ENCODE measurements at places on chromosomes 3 and 15.

GRCh38 chr3:154195620-154196356 is 74.6 kb downstream of the ARHGEF26 start:
- no peak for DNase-seq

- no peak for DNase-seq
These were observed 56.1 kb downstream of the SLCO3A1 start for GRCh38 chr15:91909574-91909973.

GRCh38 chr15:68733666-68734065 is 87.0 kb downstream of the ANP32A start:
- DNase-seq: no peak

GRCh38 chr3:102060814-102061213 is 211.5 kb downstream of the NFKBIZ start:
- no peak for DNase-seq

- DNase-seq: no peak
These were observed 120.4 kb upstream of the CCNL1 start for GRCh38 chr3:157280354-157280753.

DNA sequence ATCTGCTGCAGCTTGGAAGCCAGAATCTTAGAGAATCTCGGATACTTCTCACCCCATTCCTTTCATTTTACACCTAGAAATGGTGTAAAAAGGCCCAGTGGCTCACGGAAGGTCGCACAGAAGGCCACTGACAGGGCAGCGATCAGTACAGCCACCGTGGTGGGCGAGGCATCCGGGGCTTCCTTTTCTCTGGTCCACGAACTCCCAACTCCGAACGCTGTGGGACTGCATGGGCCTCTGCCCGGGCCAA is 36.3 kb upstream of the POLG start:
- DNase-seq: no peak

DNA sequence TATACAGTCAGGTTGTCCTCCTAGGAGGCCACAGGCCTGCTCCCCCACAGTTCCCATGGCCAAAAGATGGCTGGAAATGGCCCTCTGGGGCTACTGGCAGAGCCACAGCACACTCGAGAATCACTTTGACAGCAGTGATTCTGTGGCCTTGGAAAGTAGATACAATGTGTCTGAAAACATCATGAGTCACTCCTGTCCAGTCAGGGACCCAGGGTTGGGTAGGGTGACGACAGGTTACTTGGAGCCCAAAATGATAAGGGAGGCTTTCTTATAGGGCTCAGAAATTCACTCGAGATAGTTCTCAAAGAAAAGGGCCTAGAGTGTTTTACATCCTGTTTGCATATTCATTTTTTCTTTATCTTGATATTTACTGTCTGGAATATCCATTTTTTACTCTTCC is 24.3 kb downstream of the MRPS25 start:
- no peak for DNase-seq

DNA sequence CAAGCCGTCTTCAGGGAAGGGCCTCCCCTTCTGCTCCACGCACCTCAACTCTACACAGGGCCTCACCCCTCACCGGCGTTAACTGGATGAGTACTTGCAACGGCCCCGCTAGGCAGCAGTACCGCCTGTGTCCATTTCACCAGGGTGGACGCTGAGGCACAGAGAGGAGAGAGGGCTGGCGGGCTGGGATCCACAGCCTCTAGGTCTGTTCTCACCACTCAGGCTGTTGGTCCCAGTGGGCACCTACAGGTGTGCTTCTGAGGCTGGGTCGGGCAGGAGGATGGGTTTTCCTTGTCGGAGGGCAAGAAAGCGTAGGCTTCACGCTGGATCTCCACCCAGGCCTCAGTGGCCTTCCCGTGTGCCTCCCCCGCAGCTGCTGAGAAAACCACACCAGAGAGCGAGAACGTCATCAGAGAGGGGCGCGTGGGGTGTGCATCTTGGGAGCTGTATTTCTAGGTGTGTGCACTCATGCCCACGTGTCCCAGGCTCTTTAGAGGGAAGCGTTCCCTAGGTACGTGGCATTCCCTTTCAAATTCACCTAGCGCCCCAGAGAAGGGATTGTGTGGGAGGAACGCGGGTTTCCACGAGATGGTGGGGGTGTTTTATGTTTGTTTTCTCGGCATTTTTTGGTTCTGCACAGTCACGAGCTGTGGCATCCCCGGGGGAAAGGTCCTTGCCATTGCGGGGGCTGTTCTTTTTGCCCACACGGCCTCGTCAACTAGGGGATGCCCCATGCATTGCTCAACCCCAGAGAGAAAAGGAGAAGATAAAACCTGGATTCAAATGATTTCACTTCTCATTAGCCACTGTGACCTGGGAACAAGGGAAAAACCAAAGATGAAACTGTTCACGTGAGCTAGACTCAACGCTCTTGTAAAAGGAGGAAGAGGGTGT is 67.7 kb downstream of the MGLL start:
- no peak for DNase-seq

DNA sequence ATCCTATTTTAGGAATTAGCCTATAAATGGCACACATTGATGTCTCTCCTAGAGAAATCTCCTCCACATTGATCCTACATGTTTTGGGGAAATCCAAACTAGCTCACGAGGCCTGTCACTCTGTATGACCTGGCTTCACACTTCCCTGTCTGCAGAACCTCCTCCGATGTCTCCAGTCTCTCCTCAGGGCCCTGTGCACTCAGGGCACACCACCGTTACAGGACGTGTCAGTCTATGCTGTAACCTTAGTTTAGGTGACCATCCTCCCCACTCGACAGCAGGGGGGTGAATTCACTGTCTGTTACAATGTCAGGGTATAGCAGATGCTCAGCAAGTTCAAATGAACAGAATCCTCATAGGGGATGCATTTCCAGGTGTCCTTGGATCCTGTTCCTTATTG is 249.1 kb downstream of the OCA2 start:
- no peak for DNase-seq

DNA sequence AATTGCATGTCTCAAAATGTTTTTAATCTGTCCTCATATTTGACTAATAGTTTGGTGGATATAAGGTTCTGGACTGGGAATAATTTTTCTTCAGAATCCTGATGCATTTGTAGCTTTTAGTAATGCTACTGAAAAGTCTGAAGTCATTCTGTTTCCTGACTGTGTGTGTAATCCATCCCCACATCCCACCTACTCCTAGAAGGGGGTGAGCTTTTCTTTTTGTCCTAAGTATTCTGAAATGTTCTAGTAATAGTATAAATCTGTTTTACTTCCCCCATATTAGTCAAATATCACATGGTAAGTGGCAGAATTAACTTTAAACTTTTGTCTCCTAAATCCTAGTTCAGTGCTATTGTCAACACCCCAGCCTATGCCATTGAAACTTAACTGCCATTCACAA is 162.8 kb downstream of the GREM1 start:
- no peak for DNase-seq

DNA sequence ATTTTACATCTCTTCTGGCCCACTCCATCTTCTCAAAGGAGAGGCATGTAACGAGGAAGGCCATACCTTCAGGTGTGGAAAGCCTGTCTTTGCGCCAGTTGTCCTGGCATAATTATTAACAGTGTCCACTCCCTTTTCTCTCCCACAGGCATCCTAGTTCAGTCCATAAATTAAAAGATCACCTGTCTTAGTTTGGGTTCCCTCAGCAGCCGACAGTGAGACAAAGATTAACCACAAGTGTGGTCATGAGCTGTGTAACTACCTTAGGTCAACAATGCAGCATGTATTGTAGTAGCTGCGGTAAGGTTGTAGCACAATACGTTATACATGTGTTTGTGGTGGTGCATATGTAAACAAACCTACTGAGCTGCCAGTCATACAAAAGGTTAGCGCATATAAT is 103.3 kb upstream of the GALNT15 start:
- no peak for DNase-seq

GRCh38 chr3:8143186-8143585 is 358.4 kb upstream of the LMCD1 start:
- DNase-seq: no peak

DNA sequence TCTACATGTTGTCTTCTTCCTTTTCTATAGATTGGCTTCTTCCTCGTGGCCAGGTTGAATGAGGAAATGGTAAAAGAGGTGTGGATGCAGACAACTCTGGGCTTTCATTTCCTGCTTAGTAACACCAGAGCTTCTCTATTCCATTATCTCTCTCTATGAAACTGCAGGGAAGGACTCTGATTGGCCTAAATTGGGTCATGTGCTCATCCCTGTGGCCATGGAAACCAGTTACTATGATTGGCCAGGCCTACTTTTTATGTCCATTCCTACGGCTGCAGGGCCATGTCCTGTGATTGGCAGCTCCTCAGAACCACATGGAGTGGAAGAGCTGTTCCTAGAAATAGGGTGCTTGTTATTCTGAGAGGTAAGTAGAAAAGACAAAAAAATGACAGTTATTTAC is 486.9 kb upstream of the ADAMTS9 start:
- DNase-seq: no peak

DNA sequence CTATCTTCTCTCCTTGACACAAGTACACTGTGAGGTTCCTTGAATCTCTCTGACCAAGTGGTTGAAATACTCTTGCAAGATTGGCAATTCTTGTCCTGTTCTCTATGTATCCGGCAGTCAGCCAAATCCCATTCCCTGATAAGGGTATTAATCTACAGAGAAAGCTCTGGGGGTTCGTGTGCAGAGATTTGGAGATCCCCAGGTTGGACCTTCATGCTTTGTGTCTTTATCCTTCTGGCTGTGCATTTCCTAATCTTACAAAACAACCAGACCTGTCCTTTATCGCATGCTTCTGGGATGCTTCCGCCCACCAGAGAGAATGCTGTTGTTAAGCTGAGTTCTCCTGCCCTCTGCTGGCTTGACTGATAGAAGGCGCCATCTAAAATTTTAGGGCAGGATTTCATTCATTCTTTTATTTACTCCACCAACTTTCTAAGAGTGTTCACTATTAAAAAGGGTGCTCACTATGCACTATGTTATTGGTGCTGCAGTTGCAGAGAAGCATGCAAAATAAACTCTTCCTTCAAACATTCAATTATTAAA is 8.6 kb upstream of the SST start:
- no peak for DNase-seq

GRCh38 chr3:169150920-169151319 is 512.6 kb downstream of the MECOM start:
- DNase-seq: no peak

DNA sequence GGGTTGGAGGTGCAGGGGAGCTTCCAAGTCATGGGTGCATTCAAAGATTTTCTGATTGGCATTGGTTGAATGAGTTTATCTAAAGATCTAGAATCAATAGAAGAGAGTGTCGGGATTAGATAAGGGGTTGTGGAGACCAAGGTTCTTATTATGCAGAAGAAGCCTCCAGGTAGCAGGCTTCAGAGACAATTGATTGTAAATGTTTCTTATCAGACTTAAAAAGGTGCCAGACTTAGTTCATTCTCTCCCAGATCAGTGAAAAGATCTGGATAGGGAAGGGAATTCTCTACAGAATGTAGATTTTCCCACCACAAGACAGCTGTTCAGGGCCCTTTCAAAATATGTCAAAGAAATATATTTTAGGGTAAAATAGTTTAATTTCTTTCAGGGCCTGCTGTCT is 129.5 kb downstream of the LIPC start:
- DNase-seq: no peak

DNA sequence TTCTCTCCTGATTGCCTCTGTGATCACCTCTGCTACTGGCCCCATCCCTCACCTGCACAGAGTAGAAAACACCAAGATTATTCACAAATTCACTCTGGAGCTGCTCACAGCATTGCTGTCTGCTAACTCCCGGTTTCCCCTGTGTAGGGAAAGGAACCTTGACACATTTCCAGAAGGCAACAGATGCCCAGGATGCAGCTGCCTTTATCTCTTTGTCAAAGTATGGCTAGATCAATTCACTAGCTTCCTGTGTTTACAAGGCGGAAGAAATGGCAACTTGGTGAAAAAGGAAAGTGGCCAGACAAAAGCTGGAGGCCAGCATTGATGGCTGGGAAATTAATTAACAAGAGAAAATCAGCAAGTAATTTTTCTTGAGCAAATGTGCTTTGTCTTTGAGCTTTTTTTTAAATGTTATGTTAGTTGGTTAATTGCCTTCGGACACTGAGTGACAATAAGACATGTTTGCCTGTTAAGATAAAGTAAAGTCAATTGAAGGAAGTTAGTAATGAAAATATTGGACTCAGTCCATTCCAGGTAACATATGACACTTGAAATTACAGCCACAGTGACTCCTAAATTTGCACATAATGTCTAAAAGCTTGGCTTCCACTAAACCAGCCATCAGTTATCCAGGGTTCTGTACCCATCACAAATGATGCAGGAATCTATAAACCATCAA is 394.6 kb upstream of the IL12A start:
- no peak for DNase-seq

GRCh38 chr3:9100513-9100894 is 137.2 kb upstream of the RAD18 start:
- DNase-seq: no peak

DNA sequence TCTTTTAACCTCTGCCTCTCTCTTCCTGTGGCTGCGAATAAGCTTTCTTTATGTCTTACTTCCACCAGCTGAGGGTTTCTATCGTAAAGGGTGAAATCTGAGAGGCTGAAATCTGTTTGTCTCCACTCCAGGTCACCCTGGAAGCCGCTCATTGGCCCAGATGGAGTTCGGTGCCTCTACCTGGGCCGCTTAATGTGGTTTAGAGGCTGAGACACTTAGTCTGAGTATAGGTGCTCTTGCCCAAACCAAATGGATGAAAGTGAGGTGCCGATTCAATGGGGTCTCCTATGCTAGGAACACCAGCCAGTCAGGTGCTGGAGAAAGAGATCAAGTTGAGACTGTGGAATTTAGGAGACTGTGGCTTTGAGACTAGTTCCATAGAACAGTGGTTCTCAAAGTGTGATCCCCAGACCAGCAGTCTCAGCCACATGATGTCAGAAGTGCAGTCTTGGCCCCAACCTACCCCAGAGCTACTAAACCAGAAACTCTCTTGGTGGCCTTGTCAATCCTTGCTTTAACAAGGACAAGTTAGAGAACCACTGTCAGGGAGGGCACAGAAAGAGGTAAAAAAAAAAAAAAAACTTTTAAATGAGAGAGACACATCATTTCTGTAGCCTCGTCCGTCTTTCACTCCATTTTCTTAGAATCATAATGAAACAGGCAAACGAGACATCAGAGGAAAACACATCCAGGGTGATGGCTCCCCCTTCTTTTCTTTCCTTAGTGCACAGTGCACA is 54.9 kb upstream of the CCR2 start:
- DNase-seq: no peak

GRCh38 chr3:61605589-61606175 is 44.3 kb downstream of the PTPRG start:
- DNase-seq: no peak

Data from stimulated activated CD8-positive, alpha-beta memory T cell treated with anti-CD3 and anti-CD28 coated beads, Interleukin-2, amount 100 ng/mL, for 1 hour (primary cell).